Stimulated activated CD8-positive, alpha-beta memory T cell treated with anti-CD3 and anti-CD28 coated beads, Interleukin-7, amount 100 ng/mL, for 1 hour (primary cell): ENCODE measurements at places on chromosomes 12 and 14.
A peak's percentile ranks its signal among the peaks of the same experiment; 100 is the strongest.

DNA sequence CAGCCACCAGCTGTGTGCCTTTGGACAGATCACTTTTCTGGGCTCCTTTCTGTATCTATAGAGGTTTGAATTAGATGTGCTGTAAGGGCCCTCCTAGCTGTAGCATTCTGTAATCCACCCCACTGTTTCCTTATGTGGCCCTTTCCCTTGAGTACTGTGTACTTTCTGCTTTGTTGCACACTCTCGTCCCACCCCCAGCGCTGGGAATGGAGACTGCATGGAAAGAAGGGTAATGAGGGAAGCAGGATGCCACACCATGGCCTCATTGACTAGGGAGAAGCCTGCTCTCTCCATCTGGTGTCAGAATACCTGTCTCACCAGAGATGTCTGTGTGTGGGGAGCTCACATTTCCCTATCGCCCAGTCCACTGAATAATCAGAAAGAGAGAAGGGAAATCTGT is 13.6 kb upstream of the GALNT16 start:
- no peak for DNase-seq

GRCh38 chr12:100234591-100235304 is 32.1 kb downstream of the DEPDC4 start:
- no peak for DNase-seq

GRCh38 chr12:90970471-90970870 is 15.5 kb upstream of the CCER1 start:
- DNase-seq = no peak

DNA sequence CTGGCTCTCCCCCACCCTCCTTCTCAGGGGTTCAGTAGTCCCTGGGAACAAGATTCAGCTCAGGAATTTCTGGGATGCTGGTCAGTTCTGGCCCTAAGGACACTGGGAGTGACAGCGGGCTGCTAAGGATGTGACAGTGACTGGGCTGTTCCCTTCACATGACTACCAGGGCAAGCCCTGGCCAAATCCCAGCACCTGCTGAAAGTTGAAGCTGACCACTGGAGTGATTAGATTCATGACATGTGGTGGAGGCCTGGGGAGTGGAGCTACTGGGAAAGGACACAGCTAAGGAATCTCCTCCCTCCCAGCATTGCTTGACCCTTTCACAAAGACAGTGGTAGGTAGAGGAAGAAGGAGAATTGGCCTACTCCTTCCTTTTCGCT is 204.9 kb downstream of the DAD1 start:
- no peak for DNase-seq

GRCh38 chr12:124774462-124775167 is 89.0 kb downstream of the SCARB1 start:
- DNase-seq = no peak

GRCh38 chr14:104826189-104826860 is 25.4 kb downstream of the ZBTB42 start:
- DNase-seq = peak; percentile 96
